HL-60 (cell line): ENCODE measurements at places on chromosomes 2 and 18.

- no peak for DNase-seq
Observed at GRCh38 chr2:128628206-128628605, 309.5 kb upstream of the HS6ST1 start.

DNA sequence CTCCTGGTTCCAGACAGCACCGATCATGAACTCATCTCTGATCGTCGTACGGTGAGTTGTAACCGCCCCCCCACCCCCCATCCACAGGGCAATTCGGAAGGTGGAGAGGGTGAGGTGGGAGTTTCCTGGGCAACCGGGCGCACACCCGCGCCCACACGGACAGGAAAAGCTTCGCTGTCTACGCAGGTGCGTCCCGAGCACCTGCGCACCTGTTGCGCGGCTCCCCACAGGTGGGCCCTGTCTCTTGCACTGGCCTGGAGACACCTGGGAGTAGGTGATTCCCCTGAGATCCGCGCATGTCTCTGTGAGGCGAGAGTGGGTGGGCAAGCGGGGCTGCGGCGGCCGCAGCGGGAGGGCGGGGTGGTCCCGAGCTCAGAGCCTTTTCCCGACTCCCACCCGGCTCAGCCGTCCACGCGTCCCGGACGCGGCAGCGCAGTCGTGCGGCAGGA, 459 bp upstream of the ATP6V1C2 start:
- DNase-seq, result no peak

DNA sequence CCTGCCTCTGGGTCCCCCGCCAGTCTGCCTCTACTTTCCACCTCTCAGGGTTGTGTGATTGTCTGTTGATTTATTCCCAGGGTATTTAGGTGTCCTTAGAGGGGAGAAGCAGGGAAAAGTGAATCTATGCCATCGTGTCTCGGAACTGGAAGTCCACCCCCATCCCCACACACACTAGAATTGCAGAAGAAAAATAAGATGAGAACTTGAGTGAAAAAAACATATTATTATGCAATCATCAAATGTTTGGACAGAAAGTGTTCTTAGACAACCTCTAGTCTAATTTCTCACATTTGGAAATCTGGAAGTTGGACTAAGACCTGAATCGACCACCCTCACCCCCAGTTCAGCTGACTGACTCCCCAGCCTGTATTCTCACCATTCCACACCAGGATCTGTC, 14.1 kb upstream of the CASP8 start:
- no peak for DNase-seq

DNA sequence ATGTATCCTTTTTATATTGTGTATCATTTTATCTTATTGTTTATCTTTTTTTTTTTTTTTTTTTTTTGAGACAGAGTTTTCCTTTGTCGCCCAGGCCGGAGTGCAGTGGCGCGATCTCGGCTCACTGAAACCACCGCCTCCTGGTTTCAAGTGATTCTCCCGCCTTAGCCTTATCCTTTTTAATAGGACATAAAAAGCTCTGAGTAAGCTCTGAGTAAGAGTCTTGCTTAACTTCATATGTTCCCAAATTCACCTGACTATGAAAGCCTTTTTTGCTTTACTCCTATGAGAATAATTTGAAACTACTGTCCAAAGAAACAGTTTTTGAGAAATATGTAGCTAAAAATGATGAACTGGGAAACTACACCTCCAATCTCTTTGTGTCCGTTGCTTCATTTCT, 525.5 kb downstream of the IRS1 start:
- DNase-seq, result no peak
